CD4-positive, CD25-positive, alpha-beta regulatory T cell (primary cell): ENCODE measurements at places on chromosomes 13 and 19. TPM values are rescaled to one million over a fixed set of nuclear protein-coding genes. Genes with fewer than 3 reads are reported as not detected.

DNA sequence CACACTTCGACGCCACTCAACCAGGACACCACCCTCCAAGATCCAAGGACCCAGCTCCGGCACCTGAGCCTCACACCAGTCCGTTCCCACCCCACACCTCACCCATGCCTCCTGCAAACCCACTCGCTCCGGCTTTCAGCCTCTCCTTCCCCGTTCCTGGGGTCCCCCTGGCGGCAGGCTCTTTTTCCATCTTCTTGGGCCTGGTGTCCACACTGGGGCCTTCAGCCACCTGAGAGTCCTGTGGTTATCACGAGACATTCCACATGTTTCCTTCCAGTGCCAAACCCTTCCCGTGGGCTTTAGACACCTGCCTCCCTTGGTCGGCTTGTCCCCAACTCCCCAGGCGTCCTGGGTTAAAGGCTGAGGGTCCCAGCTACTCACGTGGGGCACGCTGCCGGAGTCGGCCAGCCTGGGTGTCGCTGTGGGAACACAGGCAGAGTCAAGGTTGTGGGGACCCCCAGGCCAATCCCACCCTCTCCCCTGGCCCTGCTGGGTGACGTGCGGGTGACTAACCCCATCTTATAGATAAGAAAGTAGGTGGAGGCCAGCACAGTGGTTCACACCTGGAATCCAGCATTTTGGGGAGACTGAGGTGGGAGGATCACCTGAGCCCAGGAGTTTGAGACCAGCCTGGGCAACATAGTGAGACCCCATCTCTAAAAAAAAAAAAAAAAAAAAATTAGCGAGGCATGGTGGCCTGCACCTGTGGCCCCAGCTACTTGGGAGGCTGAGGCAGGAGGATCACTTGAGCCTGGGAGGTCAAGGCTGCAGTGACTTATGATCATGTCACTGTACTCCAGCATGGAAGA lies 1.9 kb downstream of the JSRP1 start:
- no peak for DNase-seq

The ZNF66 gene
- 7.4 TPM for total RNA-seq

DNA sequence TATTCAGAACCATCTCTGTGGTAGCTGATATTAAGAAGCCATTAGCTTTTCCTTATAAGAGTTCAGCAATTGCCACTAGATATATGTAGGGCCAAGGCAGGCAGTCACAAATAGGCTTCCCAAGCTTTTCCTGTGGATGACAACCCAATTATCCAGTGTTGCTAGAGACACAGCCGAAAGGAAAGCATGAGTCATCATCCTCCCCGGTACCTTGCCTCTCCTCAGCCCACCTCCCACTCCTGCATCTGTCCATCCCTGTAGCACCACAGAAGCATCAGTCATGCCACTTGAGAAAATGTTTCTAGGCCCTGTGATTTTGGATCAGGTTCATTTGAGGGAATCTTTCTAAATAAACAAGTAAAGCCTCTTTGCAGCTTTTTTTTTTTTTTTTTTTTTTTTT lies 204.3 kb downstream of the DNAJC15 start:
- no peak for DNase-seq

- DNase-seq: no peak
Observed at GRCh38 chr13:20383058-20383457, 142.6 kb downstream of the CRYL1 start.

DNA sequence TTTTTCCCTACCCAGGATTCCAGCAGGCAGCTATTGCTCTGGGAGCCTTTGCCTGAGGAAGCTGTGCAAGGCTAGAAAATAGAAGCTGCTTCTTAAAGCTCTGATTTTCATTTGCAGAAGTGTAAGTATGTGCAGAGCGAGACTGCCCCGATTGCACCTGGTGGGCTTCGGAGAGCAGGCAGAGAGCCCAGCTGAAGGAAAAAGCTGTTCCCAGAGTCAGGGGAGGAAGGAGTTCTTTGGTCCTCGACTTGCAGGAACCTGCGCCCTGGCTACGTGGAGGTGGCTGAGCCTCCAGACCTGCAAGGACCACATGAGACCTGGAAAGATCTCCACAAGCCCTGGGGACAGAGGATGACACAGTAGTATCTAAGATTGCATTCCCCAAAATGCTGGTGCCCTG lies 235.0 kb upstream of the ARGLU1 start:
- DNase-seq: no peak

The SLITRK1 gene
- not detected for total RNA-seq

GRCh38 chr19:51607077-51607476 lies 23.1 kb downstream of the SIGLEC5 start:
- no peak for DNase-seq

The C19orf12 gene
- total RNA-seq: 22.8 TPM

DNA sequence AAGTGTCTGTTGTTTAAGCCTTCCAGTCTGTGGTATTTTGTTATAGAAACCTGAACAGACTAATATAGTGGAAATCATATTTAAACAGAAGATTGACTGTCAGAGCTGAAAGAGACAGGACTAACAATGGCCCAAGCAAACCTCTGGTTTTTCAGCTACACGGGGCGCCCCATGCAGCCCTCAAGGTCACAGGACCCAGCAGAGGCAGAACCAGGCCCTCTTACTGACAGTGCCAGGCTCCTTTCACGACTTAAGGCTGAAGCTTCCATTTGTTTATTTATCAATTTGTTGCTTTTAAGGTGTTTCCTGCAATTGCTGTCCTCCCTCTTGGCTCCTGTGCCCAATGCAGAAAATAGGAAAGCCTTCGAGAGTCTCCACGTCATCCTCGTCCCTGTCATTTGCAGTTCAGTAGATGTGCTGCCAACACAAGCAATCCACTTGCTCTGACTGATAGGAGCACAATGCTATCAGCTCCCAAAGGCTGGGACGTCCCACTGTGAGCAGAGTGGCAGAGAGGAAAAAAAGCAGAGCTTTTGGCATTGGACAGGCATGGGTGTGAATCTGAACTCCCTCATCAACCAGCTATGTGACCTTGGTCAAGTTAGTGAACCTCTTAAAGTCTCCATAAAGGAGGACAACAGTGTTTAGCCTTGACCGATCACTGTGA lies 10.5 kb upstream of the SLC7A1 start:
- DNase-seq: no peak

- peak; percentile 81 for DNase-seq
Observed at GRCh38 chr19:984165-984967, at the start of gene WDR18. Gene WDR18, plus strand, starts transcription at chr19:984345. Its CDS starts 9 bp downstream, at chr19:984354.

DNA sequence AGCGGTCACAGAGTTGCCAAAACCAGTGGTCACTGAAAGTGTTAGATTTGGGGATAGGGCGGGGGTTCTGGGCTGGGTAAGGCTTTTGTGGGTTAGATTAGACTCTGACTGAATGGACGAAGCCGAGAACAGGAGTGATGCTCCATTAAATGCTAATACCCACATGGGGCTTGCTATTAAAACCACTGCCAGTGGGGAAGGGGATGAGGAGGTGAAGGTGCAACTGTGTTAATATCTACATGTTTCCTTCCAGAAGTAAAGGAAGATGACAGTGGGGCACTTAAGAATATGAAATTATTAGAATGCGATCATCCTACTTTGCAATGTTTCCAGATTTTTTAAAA lies 573 bp upstream of the ZNF614 start:
- DNase-seq: no peak

DNA sequence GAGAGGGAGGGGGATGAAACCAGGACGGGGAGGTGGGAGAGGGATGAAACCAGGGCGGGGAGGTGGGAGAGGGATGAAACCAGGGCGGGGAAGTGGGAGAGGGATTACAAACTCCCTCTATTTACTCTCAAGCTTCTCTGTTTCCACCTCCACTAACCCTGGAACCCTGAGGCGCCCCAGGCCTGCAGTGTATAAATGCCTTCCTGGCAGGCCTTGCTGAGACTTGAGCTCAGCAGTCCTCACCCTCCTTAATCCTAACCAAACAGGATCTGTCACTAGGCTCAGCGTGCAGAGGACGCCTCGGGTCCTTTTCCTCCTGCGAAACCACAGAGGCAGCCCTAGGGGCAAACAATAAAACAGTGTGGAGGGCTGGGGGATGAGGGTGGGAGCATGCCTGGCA lies 32.1 kb upstream of the OR1M1 start:
- no peak for DNase-seq

The CLDND2 gene
- total RNA-seq: not detected

The FPR1 gene
- total RNA-seq: not detected

The IFNL1 gene
- not detected for total RNA-seq

DNA sequence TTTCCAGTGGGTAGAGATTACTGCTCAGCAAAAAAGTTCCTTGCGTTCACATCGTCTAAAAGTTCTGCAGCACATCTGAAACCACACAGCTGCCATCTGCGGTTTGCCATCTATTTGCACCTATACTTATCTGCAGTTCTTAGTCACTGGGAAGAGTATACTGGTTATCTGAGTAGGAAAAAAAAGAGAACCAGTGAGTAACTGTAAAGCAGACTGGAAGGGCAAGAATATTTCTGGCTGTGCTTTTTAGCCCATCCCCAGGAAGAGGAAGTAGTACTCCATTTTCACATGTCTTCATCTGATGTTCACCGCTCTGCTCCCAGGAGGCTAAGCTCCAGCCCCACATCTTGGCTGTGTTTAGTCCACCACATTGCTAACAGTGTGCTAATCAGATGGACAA lies 35.6 kb downstream of the EFNB2 start:
- no peak for DNase-seq

The IZUMO2 gene
- not detected for total RNA-seq

GRCh38 chr19:31100981-31101380 lies 248.3 kb downstream of the TSHZ3 start:
- DNase-seq: no peak

The LILRA1 gene
- total RNA-seq: not detected
